ENCODE measurements at places on chromosomes 1 and 21.

- no peak for DNase-seq
Observed at GRCh38 chr1:117615474-117615873, 9.6 kb downstream of the TENT5C start.

GRCh38 chr1:106173101-106173500, 883.4 kb upstream of the PRMT6 start:
- no peak for DNase-seq

DNA sequence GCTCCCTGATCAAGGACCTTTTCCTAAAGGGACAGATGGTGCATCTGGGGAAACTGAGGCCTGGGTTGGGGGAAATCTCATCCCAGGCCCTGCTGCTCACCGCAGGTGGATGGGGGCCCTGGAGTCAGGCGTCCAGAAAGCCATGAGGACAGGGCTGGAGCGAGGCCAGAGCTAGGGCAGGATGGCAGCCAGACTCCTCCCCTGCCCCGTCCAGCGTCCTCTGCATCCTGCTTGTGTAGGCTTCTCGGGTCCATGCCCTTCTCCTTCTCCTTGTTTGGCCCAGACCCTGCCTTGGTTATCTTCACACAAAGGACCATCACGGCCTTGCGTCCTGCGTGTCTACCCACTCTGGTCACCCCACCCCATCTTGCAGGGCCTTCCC, 43.0 kb downstream of the TRIM11 start:
- no peak for DNase-seq

DNA sequence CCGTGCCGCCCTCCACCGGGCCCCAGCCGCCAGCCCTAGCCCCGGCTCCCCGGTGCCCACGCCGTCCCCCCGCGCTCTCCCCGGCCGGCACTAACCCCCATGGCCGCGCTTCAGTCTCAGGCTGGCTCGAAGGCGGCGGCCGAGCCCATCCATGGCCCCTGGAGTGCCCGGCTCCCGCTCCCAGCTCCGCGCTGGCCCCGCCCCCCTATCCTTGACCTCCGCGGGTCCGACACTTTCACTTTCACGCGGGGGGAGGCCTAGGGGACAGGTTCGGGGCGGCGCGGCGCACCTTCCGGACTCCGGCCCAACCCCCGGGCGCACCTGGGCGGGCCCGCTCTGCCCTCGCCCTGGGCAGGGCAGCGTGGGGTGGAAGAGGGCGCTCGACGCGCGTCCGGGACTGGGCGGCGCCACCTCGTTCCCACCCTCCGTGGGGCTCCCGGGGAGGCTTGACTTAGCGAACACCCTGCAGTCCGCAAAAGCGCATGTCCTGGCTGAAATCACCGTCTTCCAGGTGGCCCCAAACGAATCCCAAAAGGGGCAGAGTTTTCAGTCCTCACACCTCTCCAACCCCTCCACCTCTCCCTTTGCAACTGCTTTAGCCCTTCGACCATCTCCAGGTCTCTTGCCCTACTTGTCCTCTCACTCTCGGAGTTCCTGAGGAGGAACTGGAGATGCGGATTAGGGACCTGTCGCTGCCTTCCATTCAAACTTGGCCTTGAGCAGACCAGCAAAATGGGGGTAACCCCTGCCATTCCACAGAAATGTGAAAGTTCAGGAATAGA, 3.9 kb upstream of the DENND2D start:
- no peak for DNase-seq

DNA sequence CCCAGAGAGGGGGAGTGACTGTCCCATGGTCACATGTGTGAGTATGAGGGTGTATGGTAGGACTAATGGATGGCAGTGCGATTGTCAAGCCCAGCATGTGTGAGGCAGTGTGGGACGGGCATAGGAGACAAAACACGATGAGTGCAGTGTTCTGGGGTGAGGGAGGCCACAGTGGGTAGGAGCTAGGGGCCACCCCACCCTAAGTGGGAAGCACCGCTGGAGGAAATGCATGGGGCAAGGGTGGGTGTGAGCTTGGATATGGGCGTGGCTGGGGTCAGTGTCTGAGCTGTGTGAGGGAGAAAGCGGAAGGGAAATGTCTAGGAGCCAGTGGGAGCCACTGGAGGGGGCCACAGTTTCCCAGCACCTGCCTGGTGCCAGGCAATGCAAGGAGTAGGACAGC, 56.5 kb downstream of the FOXO6 start:
- no peak for DNase-seq

- DNase-seq = no peak
Observed at GRCh38 chr1:41805771-41806471, 112.8 kb downstream of the HIVEP3 start.

DNA sequence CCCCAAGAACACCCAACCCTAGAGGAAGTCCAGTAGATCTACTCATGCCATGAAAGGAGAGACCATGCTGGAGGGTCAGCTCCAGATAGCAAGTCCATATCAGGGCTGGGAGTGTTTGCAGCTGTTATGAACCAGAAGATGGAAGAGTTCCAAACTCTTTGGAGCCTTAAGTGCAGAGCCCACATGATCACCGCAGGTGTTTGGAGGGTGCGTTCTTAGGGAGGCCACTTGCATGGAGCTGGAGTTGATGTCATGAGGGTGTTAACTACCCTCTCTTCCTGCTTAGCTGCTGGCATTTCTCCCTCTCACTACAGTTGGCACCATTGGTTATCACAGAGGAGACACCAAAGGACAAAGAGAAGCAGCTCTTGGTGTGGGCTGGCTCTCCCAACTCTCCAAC, 616.9 kb downstream of the AJAP1 start:
- DNase-seq = no peak

DNA sequence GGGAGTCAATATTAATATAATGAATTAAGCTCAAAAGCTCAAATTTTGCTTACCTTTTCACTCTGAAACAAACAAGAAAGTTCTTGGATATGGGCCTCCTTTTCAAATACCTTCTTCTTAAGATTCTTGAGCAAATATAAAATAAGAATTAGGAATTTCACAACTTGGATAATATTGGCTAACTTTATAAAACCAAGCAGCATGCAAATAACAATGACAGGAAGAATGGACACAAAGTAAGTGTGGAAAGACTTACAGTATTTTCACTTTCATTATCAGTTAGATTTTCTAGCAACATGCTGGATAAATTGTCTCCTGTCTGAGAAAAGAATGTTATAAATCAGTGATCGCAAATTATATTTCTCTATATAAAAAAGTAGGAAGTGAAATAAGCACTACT, 13.2 kb downstream of the ODF2L start:
- DNase-seq = no peak

- DNase-seq = no peak
Observed at GRCh38 chr1:116440731-116441130, 67.7 kb downstream of the ATP1A1 start.

GRCh38 chr1:237861944-237862343, 28.8 kb downstream of the ZP4 start:
- DNase-seq = no peak

GRCh38 chr21:38277501-38278131, 20.8 kb downstream of the KCNJ15 start:
- DNase-seq = no peak

- no peak for DNase-seq
Observed at GRCh38 chr1:229159668-229160544, 111.0 kb upstream of the RAB4A start.

DNA sequence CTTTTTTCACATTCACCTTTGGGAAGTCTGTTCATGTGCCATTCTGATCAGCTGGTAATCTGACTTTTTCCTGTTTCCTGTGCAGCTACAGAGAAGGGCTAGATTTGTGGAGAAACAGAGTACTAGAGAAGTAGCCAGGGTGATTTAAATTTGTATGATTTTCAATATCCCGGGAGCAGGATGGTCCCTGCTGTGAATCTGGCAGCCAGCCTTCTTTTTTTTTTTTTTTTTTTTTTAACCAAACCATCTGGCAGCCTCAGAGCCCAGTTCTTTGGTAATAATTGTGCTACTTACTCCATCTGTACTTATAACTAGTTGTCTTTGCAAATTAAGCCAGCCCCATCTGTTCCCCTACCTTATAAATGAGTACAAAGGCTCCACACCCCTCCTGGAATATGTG, 248.6 kb upstream of the DEPDC1 start:
- DNase-seq = no peak

DNA sequence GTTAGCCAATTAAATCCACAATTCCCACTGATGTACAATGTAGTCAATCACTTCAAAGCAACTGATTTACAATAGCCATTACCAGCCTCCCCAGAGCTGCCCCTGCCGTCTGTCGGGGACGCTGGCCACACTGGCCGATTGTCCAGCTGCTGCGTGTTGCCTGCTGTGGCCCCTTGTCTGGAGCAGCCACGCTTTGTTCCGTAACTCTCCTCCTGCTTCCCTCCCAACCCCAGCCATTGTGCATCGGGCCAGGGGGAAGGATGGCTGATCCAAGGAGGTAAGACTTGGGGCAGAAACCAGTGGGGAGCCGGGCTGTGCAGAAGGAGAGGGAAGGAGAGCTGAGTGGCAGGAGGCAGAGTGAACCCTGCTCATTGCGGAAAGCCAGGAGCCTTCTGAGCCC, 83.6 kb upstream of the LYST start:
- no peak for DNase-seq

DNA sequence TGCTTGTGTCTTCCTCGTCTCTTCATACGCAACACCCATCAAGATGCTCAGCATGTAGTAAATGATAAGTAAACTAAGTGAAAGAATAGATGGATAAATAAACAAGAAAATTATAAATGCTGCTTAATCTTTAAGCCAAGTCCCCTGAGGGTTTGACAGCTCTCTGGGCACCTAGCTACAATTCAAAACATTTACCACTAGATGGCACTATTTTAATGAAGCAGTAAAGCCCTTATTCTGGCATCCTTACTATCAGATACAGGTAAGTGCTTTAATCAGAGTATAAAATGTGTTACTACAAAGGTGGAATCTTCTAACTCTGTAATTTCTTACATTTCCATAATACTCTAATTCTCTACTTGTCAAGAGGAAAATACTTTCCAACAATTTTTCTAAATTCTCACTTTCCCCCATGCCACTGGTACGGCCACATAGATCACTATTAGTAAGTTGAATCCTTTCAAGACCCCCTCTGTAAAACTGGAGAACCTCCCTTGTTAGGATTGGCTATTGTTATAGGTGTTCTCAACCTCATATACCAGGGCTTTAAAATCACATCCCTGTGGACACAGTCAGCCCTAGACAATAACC, 137.8 kb downstream of the BARHL2 start:
- DNase-seq = no peak

GRCh38 chr1:18473195-18473815, 7.4 kb upstream of the KLHDC7A start:
- no peak for DNase-seq

- no peak for DNase-seq
Observed at GRCh38 chr1:10623686-10624145, 149.0 kb downstream of the PEX14 start.

DNA sequence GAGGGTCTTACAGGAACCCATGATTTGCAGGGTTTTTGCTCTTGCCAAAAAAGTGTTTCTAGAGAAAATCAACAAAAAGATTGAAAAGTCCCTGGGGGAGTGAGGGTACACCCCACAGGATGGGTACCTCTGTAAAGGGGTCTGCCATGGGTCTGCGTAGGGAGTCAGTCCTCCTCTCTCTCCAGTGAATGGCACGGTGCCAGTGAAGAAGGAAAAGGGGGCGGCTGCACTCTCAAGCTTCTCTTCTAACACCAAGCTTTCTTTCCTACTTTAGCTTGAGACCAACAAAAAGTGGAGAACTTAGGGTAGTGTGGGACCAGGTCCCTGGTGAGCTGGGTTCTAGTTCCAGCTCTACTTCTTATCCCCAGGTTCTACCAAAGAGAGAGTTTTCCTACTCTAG, 87.4 kb downstream of the GLUL start:
- no peak for DNase-seq

DNA sequence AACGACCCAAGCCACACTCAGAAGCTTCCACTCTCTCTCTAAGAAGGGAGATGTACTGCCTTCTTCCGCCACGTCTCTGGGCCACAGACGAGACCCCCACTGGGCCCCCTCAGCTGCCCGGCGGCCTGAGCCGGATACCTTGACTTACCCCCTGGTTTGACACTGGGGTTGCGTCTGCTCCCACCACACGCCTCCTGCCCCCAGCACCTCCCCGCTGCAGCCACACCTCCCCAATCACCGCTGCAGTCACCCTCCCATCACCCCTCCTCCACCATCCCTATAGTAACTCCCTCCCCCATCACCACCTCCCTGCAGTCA, 10.7 kb downstream of the PANK4 start:
- DNase-seq = no peak

DNA sequence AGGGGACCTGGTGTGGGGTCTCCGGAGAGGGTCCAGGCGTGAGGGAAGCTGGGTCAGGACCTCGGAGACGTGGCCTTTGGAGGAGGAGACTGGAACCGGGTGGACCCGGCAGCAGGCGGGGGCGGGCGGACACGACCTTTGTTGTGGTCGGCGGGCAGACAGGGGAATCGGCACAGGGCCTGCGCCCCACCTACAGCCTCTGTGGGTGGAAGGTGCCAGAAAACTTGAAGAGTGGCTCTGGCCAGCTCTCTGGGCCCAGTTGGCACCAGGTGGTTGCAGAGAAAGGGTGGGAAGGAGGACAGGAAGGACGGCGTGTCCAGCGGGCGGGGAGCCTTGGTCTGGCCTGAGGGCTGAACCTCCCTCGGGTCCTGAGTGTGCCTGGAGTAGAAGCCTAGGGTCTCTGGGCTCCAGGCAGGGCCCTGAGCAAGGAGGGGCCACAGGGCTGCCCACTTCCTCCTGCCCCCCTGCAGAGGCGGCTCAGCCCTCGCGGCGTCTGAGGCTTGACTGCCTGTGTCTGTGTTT, 7.7 kb upstream of the TTLL10 start:
- no peak for DNase-seq

GRCh38 chr1:9014475-9015375, 11.5 kb downstream of the SLC2A7 start:
- no peak for DNase-seq

GRCh38 chr1:91572044-91572443, 71.4 kb downstream of the CDC7 start:
- no peak for DNase-seq

- DNase-seq = no peak
Observed at GRCh38 chr1:217888328-217888727, 257.2 kb downstream of the SPATA17 start.

- no peak for DNase-seq
Observed at GRCh38 chr1:175408986-175409385, 216.4 kb upstream of the KIAA0040 start.

DNA sequence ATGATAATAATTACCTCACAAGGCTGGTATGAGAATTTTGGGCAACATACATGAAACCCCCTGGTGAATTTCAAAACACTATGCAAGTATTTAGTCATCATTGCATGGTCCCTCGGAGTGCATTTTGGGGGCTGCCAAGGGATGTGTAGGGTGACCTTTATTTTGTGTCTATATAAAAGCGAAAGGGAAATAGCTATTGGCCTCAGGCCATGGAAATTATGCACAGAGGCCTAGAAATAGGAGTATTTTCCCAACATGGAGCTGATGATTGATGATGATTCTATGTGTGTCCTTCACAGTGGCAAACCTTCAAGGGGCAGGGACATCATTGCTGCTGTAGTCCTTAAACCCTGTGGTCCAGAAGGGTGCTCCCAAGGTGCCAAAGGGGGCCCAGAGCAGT, 265.5 kb downstream of the ST6GALNAC3 start:
- DNase-seq = no peak

- DNase-seq = no peak
Observed at GRCh38 chr1:58618303-58618702, 41.3 kb upstream of the TACSTD2 start.

Data from right renal pelvis (tissue), 4 donors.